ENCODE measurements at places on chromosomes 7 and 10.

GRCh38 chr7:4742852-4743251, 32.6 kb upstream of the AP5Z1 start:
- no peak for DNase-seq

GRCh38 chr10:91690412-91690811, 57.5 kb upstream of the PPP1R3C start:
- DNase-seq, result no peak

- no peak for DNase-seq
Measured at GRCh38 chr7:74572301-74572979, 85.1 kb upstream of the GTF2I start.

GRCh38 chr10:35335133-35336083, 901 bp upstream of the CCNY start:
- DNase-seq, result no peak

- DNase-seq, result no peak
Measured at GRCh38 chr7:102232611-102233286, 53.9 kb upstream of the SH2B2 start.

GRCh38 chr10:12957081-12957480, 44.4 kb downstream of the CCDC3 start:
- DNase-seq, result no peak

GRCh38 chr10:34189830-34190229, 625.3 kb downstream of the PARD3 start:
- DNase-seq, result no peak
